ENCODE measurements at places on chromosomes 4 and X.

- no peak for DNase-seq
Measured at GRCh38 chr4:152398060-152398459, 137.8 kb downstream of the FBXW7 start.

GRCh38 chr4:2075171-2075986 lies 16.3 kb downstream of the NAT8L start:
- no peak for DNase-seq

- no peak for DNase-seq
Measured at GRCh38 chrX:1378306-1378759, 13.6 kb downstream of the SLC25A6 start.

DNA sequence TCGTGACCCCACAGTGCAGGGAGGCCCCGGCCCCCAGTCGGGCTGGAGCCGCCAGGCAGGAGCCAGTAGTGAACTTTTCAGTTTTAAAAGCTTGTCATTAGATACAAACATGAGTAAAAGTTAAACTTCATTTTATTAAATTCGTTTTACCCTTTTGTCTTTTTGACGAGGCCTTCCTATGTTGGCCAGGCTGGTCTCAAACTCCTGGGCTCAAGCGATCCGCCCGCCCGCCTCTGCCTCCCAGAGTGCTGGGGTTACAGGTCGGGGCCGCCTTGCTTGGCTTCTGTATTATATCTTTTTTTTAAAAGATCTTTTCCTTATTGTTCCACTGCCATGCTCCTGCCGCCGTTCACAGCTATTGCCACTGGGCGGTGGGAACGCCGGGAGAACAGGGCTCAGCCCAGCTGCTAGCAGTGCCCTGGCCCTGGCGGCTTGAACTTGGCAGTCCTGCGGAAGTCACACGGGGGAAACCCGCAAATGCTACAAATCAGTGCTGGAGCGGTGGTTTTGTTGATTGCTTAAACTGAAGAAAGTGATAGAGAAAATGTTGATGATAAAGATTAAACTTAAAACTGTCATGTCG lies 968 bp upstream of the NELFA start:
- peak; percentile 62 for DNase-seq

DNA sequence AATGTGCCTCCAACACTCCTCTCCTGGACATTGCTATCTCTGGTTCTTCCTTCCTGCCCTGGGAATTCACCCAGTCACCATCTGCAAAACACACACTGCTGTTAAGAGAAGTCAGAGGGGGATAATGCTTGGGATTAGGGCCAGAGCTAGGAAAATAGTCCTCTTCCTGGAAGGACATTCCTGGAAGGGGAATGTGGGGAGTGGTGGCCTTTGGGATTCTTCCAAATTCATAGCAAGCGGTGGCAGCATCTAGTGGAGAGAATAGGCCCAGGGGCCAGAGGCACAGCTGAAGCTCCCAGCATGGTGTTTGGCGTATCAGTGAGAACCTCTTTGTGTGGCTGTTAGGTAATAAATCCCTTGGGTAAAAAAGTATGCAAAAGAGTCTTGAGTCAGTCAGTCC lies 34.3 kb downstream of the SHROOM4 start:
- no peak for DNase-seq

DNA sequence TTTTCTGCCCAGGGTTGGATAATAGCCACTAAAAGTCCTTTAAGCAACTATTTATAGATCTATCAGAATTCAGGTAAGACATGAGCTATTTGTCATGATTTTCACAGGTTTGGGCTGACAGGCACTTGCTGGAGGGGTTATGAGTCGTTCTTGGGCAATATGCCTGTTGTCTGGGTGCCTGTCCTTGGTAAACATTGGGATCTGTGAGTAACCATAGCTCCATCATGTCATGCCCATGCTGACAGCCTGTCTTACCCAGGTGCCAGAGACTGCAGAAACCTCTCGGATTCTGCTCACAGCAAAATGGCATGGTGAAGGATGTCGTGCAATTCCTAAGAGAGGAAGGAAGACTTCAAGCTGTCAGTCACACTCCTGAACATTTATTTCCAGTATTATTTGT lies 116.0 kb upstream of the PUDP start:
- DNase-seq: no peak

- DNase-seq: no peak
Measured at GRCh38 chrX:32150141-32150540, 1061.2 kb downstream of the DMD start.

GRCh38 chr4:658681-659667 lies 15.1 kb downstream of the ATP5ME start:
- no peak for DNase-seq

DNA sequence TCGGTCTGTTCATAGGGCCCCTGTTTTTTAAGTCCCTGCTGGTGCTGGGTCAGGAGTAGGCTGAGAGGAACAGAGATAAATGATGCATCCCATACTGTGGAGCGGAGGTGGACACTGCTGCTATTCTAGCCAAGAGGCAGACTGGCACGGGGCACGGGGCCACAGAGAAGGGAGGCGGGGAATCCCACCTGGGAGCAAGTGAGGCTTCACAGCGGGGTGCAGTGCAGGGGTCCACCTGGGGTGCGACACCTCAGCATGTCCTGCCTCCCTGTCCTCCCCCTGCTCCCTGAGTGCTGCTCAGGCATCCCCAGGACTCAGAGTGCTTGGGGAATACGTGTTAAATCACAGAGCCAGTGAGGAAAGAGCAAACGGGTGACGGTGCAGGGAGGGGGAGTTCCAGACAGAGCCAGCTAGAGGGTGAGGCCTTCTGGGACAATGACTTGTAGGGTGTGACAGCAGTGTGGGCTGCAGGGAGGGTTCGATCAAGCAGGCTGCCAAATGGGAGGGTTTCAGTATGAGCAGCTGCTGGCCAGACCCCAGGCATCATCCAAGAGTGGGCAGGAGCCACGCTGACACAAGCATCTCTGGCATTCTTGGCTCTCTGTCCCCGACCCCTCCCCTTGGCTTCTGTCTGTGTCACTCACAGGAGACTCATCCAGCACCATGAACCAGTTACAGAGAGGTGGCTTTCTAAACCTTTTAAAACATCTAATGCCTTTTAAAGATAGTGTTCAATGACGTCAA lies 13.7 kb upstream of the HTRA3 start:
- no peak for DNase-seq

DNA sequence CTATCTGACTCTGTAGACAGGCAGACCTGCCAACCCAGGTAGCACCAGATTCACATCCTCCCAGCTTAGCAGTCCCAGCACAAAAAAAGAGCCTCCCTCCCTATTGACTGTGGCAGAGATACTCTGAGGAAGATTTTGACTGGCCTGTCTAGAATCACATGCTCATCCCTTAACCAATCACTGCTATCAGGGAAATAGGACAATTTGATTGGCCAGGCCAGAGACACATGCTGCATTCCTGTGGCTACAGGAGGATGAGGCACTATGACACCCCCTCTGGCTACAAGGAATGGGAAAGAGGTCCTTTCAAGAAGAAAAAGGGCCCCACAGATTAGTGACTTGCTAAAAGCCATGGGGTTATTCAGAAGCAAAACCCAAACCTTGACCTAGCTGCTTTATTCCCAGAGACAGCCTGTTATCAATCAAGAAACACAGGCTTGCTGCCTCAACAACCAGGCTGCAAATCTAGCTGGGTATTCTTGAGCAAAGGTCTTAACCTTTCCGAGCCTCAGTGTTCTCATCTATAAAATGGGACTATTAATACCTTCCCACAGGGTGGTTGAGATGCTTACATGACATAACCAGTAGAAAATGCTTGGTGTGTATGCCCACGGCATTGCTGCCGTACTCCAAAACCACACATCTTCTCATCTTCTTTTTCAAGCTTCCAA lies 147.6 kb downstream of the BCOR start:
- no peak for DNase-seq

DNA sequence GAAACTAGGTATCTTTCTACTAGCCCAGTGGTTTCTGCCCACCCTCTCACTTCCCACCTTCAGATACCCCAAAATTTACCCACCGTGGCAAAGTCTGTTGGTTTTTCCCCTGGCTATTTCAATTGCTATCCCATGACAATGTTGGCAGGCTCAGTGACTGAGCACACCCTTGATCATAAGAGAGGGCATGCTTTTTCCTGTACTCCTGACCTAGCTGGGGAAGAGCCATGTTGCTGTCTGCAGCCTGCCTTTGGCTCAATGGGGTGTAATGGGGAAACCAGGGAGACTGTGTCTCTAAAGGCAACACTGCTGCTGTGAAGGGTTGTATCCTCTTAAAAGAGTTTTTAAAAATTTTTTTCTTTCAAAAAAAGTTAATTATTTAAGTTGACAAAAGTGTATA lies 90.4 kb upstream of the CITED1 start:
- DNase-seq: no peak

DNA sequence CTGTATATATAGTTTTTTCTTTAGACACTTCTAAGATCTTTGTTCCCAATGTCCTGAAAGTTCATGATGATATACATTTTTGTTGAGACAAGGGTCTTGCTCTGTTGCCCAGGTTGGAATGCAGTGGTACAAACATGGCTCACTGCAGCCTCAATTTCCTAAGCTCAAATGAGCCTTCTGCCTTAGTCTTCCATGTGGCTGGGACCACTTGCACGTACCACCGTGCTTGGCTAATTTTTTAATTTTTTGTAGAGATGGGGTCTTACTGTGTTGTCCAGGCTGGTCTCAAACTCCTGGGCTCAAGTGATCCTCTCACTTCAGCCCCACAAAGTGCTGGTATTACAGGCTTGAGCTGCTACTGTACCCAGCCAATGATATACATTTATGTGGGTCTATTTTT lies 132.9 kb upstream of the BCOR start:
- DNase-seq: no peak
